ENCODE measurements at places on chromosomes 3 and 15. TPM values are rescaled to one million over a fixed set of nuclear protein-coding genes. Genes with fewer than 3 reads are reported as not detected.

Gene CYP8B1
- total RNA-seq, result not detected

DNA sequence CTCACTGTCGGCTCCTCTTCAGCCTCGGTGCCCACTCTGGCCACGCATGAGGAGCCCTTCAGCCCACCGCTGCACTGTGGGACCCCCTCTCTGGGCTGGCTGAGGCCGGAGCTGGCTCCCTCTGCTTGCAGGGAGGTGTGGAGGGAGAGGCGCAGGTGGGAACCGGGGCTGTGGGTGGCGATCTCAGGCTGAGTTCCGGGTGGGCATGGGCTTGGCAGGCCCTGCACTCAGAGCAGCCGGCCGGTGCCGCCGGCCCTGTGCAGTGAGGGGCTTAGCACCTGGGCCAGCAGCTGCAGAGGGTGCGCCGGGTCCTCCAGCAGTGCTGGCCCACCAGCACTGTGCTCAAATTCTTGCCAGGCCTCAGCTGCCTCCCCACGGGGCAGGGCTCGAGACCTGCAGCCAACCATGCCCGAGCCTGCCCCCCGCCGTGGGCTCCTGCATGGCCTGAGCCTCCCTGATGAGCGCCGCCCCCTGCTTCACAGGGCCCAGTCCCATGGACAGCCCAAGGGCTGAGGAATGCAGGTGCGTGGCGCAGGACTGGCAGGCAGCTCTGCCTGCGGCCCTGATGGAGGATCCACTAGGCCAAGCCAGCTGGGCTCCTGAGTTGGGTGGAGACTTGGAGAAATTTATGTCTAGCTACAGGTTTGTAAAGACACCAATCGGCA lies 899.1 kb downstream of the SI start:
- H3K27me3 ChIP-seq, result no peaks in the 10 kb centered on the region
- H3K27ac ChIP-seq, result no peak overlapping the region
- H3K36me3 ChIP-seq, result peaks cover under 1% of the 10 kb centered on the region
- H3K4me1 ChIP-seq, result no peaks in the 10 kb centered on the region

Gene GP9
- not detected for total RNA-seq

Gene LRRIQ4
- not detected for total RNA-seq

- no peak for DNase-seq
- H3K4me3 ChIP-seq, result no peak overlapping the region
- no peaks in the 10 kb centered on the region for H3K4me1 ChIP-seq
- H3K36me3 ChIP-seq, result no peaks in the 10 kb centered on the region
- H3K27me3 ChIP-seq, result peaks cover 17% of the 10 kb centered on the region
These were observed 57.9 kb downstream of the TPRA1 start for GRCh38 chr3:127532561-127533203.

Gene KAT2B
- 8.1 TPM for total RNA-seq

DNA sequence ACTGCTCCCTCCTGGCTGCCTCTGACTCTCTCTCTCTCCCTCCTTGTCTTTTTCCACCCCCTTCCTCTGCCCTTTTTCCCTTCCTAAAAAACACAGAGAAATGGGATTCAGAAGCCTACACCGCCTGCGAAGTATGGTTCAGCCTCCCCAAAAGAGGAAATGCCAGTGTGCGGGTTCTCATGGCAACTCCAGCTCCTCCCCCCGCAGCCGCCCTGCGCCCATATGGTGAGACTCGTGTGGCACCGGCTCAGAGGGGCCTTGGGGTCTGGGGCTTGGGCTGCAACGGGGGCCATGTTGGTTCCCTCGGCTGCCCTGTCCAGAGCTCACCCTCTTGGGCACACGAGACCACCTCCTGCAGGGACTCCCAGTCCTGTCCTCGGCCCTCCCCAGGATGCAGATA lies 23.6 kb upstream of the LINGO1 start:
- no peak overlapping the region for H3K27ac ChIP-seq
- no peaks in the 10 kb centered on the region for H3K4me1 ChIP-seq
- peaks cover 3% of the 10 kb centered on the region for H3K36me3 ChIP-seq
- peaks cover 51% of the 10 kb centered on the region for H3K27me3 ChIP-seq
- DNase-seq, result no peak
- H3K4me3 ChIP-seq, result no peak overlapping the region

DNA sequence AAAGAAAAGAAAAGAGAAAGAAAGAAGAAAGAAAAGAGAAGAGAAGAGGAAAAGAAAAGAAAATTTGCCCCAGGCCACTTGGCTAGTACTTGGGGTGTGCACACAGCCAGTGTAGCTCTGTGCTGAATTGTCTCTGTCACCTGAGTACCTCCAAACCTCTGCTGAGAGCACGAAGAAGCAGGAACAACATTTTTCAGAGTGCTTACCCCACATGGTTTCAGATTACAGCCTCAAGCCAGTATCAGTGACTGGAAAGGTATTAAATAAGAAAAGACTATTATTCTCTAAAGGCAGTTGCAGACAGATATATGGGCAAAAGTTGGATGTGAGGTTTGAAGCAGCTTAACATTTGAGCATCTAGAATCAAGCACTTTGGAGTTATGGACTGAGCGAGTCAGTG lies 113.3 kb upstream of the PHLDB2 start:
- no peak overlapping the region for H3K4me3 ChIP-seq
- H3K36me3 ChIP-seq, result peaks cover 2% of the 10 kb centered on the region
- no peak for DNase-seq
- H3K27me3 ChIP-seq, result no peaks in the 10 kb centered on the region
- H3K4me1 ChIP-seq, result peaks cover 46% of the 10 kb centered on the region

Gene LMAN1L
- not detected for total RNA-seq

- H3K27ac ChIP-seq, result peak overlapping the region; percentile 99
- no peaks in the 10 kb centered on the region for H3K27me3 ChIP-seq
- peak overlapping the region; percentile 73 for H3K4me3 ChIP-seq
- H3K4me1 ChIP-seq, result peaks cover 84% of the 10 kb centered on the region
- H3K36me3 ChIP-seq, result no peaks in the 10 kb centered on the region
These were observed 55.1 kb downstream of the RBMS3 start for GRCh38 chr3:29335943-29336342.

- H3K27ac ChIP-seq, result peak overlapping the region; percentile 80
- peaks cover 42% of the 10 kb centered on the region for H3K4me1 ChIP-seq
- H3K4me3 ChIP-seq, result no peak overlapping the region
These were observed 3.0 kb downstream of the PEAK1 start for GRCh38 chr15:77416954-77417353.

DNA sequence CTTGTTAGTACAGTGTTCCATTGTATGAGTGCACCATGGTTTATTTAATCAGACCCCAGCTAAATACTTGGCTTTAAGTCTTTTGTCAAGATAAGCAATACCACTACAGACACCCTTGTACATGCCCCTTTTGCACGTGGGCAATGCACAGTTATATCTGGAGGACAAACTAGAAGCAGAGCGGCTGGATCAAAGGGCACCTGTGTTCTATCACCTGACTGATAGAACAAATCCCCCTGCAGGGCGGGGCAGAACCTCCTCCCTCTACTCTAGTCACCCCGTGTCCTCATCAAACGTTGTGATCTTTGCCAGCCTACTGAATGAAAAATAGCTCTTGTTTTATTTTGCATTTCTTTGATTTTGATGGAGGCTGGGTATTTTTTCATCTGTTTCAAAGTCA lies 314.9 kb downstream of the TLE3 start:
- H3K27me3 ChIP-seq, result peaks cover 15% of the 10 kb centered on the region
- no peak for DNase-seq
- no peaks in the 10 kb centered on the region for H3K36me3 ChIP-seq
- H3K27ac ChIP-seq, result no peak overlapping the region
- no peak overlapping the region for H3K4me3 ChIP-seq

Gene KLHL40
- not detected for total RNA-seq

- no peaks in the 10 kb centered on the region for H3K36me3 ChIP-seq
- H3K27ac ChIP-seq, result no peak overlapping the region
- DNase-seq, result no peak
- peaks cover 2% of the 10 kb centered on the region for H3K27me3 ChIP-seq
These were observed 83.7 kb downstream of the ETV5 start for GRCh38 chr3:186025161-186025560.

- H3K4me3 ChIP-seq, result no peak overlapping the region
- no peaks in the 10 kb centered on the region for H3K36me3 ChIP-seq
- no peaks in the 10 kb centered on the region for H3K27me3 ChIP-seq
These were observed 5.9 kb downstream of the ISG20 start for GRCh38 chr15:88644741-88645140.

GRCh38 chr15:65942436-65942835 lies 73.1 kb downstream of the RAB11A start:
- H3K27ac ChIP-seq, result no peak overlapping the region
- DNase-seq, result no peak
- H3K27me3 ChIP-seq, result peaks cover 14% of the 10 kb centered on the region
- no peaks in the 10 kb centered on the region for H3K36me3 ChIP-seq

GRCh38 chr3:9064850-9065249 lies 101.6 kb upstream of the RAD18 start:
- DNase-seq, result no peak
- peaks cover 2% of the 10 kb centered on the region for H3K36me3 ChIP-seq
- no peak overlapping the region for H3K4me3 ChIP-seq
- no peak overlapping the region for H3K27ac ChIP-seq

GRCh38 chr3:12978682-12979081 lies 94.5 kb downstream of the IQSEC1 start:
- no peak for DNase-seq
- no peak overlapping the region for H3K4me3 ChIP-seq
- no peak overlapping the region for H3K27ac ChIP-seq
- no peaks in the 10 kb centered on the region for H3K4me1 ChIP-seq
- peaks cover 3% of the 10 kb centered on the region for H3K27me3 ChIP-seq

GRCh38 chr3:9339761-9340471 lies 22.9 kb upstream of the THUMPD3 start:
- H3K4me3 ChIP-seq, result no peak overlapping the region
- H3K27ac ChIP-seq, result no peak overlapping the region
- no peak for DNase-seq
- no peaks in the 10 kb centered on the region for H3K36me3 ChIP-seq

- no peak for DNase-seq
- peaks cover 9% of the 10 kb centered on the region for H3K4me1 ChIP-seq
- no peak overlapping the region for H3K27ac ChIP-seq
- no peaks in the 10 kb centered on the region for H3K36me3 ChIP-seq
These were observed 35.2 kb upstream of the SLC24A5 start for GRCh38 chr15:48085591-48085930.

DNA sequence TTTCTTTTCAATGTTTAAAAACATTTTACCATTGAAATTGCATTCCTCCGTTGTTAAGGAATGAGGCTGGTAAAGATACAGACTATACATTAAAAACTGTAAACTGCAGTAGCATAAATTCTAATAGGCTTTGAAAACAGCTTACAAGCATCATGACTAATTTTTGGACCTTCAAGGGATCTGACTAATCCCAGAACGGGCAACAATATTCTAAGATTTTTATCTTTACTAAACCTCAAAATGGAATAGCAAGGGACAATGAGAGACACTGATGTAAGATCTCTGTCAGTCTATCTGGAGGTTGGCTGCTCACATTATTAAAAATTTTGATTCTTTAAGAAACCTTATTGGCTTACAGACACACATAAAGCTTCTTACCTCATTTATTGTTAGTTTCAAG lies 74.7 kb downstream of the BTD start:
- H3K27me3 ChIP-seq, result no peaks in the 10 kb centered on the region
- peaks cover 22% of the 10 kb centered on the region for H3K36me3 ChIP-seq
- H3K4me1 ChIP-seq, result no peaks in the 10 kb centered on the region

Gene PPM1M
- 14.5 TPM for total RNA-seq

Gene CPN2
- total RNA-seq, result not detected

- no peaks in the 10 kb centered on the region for H3K27me3 ChIP-seq
- H3K4me3 ChIP-seq, result no peak overlapping the region
- H3K27ac ChIP-seq, result no peak overlapping the region
- DNase-seq, result no peak
These were observed 67.9 kb upstream of the OCA2 start for GRCh38 chr15:28167042-28167441.

GRCh38 chr15:67401336-67401735 lies 119.6 kb upstream of the C15orf61 start:
- H3K4me1 ChIP-seq, result peaks cover 7% of the 10 kb centered on the region
- H3K27ac ChIP-seq, result no peak overlapping the region
- H3K27me3 ChIP-seq, result peaks cover 10% of the 10 kb centered on the region
- no peak overlapping the region for H3K4me3 ChIP-seq

Gene IMPG2
- 0.80 TPM for total RNA-seq

DNA sequence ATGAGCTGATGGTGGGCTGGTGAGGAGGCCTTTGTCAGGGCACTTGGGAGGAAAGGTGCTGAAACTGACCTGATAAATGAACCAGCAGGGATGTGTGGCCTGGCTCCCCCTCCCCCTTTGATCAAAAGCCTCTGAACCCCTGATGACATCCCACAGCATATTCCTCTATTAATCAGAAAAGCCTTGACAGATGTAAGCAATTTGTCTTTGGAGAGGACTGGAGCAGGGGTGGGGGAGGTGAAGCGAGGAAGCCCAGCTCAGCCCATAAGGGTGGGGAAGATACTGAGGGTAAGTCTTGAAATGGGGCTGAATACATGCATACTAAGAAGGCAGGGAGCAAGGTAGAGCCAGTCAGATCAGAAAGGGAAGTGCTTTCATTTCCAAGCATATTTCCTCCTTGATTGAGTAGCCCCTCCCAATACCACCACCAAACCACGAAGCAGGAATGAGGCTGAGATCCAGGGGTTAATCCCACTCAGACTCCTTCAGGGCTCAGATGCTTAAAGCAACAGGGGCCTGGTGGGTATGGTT lies 34.7 kb upstream of the MRPS22 start:
- peaks cover 4% of the 10 kb centered on the region for H3K27me3 ChIP-seq
- DNase-seq, result peak; percentile 22
- H3K4me1 ChIP-seq, result peaks cover 17% of the 10 kb centered on the region
- H3K36me3 ChIP-seq, result no peaks in the 10 kb centered on the region
- peak overlapping the region; percentile 77 for H3K27ac ChIP-seq

Gene TCF12
- total RNA-seq, result 154 TPM

DNA sequence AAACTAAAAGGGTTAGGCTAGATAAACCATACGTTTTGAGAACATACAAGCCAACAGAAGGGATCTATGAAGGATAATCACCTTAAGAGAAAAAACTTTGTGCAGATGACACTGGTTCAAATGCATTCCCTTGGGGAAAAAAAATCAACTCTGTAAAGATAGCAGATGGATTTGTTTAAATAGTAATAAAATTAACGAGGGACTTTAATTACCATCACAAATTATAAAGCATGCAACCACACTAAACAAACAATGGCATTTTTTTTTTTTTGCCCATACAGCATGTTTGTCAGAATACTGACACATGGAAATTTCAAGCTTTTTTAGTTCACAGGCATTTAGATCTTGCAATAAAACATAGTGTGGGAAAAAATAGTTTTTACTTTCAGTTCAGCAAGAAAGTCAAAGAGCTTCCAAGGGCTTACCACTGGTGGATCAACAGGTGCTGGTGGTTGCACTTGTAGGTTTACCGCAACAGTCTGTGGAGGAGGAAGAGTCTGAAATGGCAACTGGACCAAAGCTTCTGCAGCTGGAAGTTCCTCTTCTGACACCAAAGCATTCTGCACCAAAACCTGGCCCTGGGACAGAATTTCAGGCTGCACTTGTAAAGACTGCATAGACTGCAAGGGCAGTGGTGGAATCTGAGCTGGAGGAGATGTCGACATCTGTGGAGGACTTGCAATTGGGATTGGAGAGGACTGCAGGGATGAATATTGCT lies 53.1 kb downstream of the PHC3 start:
- DNase-seq, result no peak
- no peaks in the 10 kb centered on the region for H3K27me3 ChIP-seq
- no peak overlapping the region for H3K4me3 ChIP-seq

Gene ATP10A
- total RNA-seq, result 163 TPM

Gene SKOR1
- 0.27 TPM for total RNA-seq

Gene CLDN1
- 13.1 TPM for total RNA-seq

Gene TMEM212
- not detected for total RNA-seq

All from chondrocyte (in vitro differentiated cells).